Panc1 (cell line): ENCODE measurements at places on chromosomes 2 and 18.

DNA sequence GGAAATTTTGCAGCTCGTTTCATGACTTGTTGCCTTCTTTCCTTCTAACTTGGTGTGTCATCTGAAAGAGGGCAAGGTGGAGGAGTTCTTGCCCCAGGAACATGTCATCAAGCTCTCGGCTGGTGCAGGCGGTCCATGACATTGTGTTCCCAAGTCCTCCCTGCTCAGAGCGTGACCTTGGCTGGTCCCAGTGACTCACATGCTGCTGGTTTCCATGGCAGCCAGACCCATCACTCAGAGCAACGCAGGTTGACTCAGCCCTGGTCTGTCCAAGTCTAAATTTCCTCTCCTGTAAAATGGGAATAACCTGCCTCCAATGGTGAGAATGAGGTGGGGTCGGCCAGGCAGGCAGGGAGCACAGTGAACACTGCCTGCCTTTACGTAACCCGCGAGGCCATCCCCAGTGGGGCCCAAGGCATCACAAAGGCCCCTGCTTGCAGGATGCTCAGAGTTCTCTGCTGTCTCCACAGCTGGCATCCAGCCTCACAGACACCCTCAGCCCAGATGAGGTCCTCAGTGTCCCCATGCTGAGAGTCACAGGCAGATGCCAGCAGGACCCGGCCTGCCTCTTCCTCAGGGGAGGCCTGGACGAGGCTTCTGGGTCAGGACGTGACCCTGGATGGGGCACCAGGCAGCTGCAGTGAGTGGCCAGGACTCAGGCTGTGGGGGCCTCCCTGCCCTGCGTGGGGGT, 143.7 kb downstream of the TPO start:
- no peak for DNase-seq

GRCh38 chr2:185687967-185688366, 50.6 kb upstream of the FSIP2 start:
- DNase-seq = no peak

DNA sequence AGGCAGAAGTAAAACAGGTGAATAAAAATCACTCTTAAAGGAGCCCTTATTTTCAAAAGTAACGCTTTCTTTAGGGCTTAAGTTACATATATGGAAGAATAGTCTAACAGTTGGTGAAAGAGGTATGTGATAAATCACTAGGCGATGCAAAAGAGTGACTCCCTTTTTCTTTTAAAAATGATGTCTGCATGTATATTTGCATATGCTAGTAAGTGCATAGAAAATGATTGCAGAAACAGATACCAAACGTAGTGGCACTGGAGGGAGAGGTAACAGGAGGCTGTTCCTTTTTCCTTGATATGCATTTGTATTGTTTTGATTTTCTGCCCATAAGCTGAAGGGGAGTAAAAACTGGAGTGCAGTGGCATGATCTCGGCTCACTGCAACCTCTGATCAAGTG, 158.3 kb downstream of the PRPF40A start:
- DNase-seq = no peak

- DNase-seq = no peak
Observed at GRCh38 chr18:27483276-27483675, 298.2 kb upstream of the CHST9 start.

DNA sequence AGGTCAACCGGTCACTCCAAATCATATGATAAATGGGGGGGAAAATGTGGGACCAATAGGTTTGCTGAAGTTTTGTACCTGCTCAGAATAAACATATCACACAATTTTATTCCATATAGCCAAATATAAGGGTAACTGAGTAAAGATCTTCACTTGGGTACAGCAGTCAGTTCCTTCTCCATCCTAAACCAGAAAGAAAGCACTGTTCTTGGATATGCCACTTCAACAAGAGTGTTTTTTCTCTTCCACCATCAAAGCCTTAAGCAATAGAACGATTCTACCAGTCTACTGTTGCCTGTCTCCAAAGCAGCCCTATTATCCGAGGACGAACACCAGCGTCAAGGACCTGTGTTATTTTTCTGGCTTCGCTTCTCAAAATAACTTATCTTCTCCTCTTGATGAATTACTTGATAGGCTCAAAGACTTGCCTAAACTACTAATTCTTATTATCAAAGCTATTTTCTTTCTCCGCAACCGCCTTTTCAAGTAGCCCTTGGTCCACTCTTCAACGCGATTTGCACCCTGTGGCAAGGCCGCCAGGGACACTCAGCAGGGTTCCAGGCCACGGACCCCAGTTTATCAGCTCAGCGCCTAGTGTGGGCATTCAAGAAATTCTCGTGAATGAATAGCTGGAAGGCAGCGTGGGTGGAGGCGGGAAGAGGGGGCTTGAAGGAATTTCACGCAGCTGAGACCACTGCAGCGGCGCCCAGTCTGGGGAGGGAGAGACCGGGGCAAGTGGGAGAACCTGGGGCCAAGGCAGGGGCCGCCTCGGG, 646 bp downstream of the ALS2 start:
- peak; percentile 20 for DNase-seq

- no peak for DNase-seq
Observed at GRCh38 chr18:70376914-70377258, 88.0 kb downstream of the SOCS6 start.

DNA sequence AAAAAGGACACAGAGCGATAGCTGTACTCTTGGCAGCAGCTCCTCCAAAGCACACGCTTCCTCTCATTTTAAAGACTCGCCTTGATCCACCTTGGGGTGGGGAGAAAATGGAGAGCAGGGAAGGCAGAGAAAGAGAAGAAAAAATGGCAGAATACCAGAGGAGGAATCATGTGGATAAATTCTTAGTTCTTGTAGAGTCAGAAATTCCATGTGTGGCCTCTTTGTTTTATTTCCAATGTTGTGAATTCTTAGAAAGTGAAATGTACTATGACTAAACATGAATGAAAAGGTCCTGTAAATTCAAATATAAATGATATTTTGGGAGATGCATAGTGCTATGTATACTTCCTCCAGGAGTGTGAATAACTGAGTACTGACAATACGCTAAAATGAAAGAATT, 89.7 kb upstream of the SESTD1 start:
- DNase-seq = no peak

- no peak for DNase-seq
Observed at GRCh38 chr2:9053534-9053931, 50.0 kb upstream of the MBOAT2 start.

DNA sequence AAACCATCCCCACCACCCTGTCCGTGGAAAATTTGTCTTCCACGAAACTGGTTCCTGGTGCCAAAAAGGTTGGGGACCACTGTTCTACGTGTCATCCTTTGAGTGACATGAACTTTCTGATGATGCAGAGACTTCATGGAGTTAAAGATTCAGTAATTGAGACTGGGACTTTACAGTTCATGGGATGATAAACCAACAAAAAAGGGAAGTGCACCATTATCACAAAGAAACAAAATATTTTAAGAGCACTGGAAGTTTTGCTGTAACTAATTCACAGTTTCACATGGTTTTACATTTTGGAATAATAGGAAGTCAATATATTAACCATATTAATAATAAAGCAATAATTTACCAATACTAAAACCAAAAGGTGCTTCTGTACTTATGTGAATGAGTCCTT, 126.8 kb downstream of the AQP4 start:
- no peak for DNase-seq

GRCh38 chr18:47767699-47768098, 162.8 kb downstream of the SMAD2 start:
- no peak for DNase-seq

- no peak for DNase-seq
Observed at GRCh38 chr2:236706288-236706687, 136.7 kb downstream of the ACKR3 start.
